ENCODE measurements at places on chromosomes 7 and 10.

DNA sequence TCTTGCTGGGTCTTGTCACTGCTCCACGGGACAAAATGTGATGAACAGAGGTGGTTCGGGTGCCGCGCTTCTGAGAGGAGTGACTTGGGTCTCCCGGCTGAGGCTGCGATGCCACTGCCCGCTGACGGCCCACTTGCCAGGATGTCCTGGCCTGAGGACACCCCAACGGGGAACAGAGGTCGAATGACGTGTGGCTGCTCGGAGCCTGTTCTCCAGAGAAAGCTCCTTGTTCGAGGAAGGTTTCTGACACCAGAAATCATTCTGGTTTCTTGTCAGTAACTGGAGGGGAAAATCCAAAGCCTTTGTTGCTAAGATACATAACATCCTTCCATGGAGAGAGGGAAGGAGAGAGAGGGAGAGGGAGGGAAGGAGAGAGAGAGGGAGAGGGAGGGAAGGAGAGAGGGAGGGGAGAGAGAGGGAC is 236.4 kb downstream of the WDR37 start:
- DNase-seq = no peak

DNA sequence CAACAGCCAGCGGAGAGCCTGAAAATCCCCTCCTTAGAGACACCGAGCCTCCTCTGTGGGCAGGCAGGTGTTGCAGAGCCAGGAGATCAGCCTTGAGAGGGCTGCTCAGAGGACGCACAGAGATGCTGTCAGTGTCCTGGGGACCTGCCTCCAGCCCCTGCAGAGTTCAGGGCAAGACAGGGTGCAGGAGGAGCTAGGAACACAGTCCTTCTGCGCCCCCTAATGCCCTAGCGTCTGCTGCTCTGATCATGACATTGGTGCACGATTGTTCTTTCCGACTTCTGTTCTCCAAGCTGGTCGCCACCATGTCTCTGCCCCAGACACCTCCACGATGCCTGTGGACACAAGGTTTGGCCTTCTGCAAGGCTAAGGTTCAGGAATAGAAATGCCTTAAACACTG is 613.7 kb upstream of the MKI67 start:
- no peak for DNase-seq

GRCh38 chr7:92994901-92995300 is 122.9 kb downstream of the SAMD9 start:
- DNase-seq = no peak

- DNase-seq = no peak
Measured at GRCh38 chr7:106774768-106775551, 90.1 kb upstream of the PIK3CG start.

- DNase-seq = no peak
Measured at GRCh38 chr7:67663644-67664043, 667.0 kb downstream of the TYW1 start.

- no peak for DNase-seq
Measured at GRCh38 chr10:76149182-76149581, 717.8 kb downstream of the LRMDA start.

GRCh38 chr10:103554488-103555324 is 61.2 kb downstream of the NEURL1 start:
- DNase-seq = peak; percentile 54

GRCh38 chr7:29315122-29315891 is 120.7 kb downstream of the CHN2 start:
- DNase-seq = no peak

All from CD4-positive, alpha-beta T cell (primary cell).